NCI-H1092 treated with DMSO at 0.1 percent for 48 hours (cell line): ENCODE measurements at places on chromosomes 4 and X.

GRCh38 chrX:70825366-70825765 is 83.1 kb downstream of the TEX11 start:
- no peak for DNase-seq

GRCh38 chr4:89682808-89683207 is 154.2 kb downstream of the SNCA start:
- DNase-seq = no peak

GRCh38 chr4:85302756-85303155 is 172.2 kb upstream of the ARHGAP24 start:
- DNase-seq = no peak

- no peak for DNase-seq
Observed at GRCh38 chr4:19403786-19404370, 847.8 kb upstream of the SLIT2 start.

DNA sequence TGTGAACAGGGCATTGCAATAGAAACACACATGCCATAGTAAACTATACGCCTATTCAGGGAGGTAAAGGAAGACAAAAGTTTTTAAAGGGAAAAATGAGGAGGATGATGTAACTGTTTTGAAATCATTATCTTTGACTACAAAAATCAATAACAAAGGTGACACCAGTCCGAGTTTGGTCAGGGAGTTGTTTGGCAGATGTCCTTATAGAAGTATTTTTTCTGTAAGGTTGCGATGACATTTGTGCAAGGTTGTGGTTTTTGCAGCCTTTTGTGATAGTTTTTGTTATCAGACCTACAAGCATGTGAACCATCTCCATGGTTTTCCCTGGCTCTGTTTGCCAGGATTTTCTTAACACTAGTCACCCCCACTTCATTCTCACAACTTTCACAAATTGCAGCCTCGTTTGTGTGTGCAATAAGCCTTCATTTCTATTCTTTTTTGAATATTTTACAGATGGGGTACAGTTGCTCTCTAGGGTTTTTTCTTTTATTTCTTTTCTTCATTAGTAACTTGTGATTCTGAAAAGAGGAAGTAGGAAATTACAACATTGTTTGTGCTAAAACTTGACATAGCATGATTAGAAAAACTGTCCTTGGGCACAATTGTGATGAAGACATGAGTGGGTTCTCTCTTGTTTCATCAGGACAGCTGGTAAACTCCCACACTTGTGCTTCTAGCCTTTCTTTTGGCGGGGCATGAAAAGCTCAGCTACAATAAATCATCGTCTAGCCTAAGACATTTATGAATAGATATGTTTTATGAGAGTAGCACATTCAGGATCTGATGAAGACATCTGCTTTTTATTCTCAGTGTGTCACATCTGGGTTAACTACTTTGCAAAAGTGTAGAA is 60.2 kb upstream of the PNPLA4 start:
- DNase-seq = no peak

DNA sequence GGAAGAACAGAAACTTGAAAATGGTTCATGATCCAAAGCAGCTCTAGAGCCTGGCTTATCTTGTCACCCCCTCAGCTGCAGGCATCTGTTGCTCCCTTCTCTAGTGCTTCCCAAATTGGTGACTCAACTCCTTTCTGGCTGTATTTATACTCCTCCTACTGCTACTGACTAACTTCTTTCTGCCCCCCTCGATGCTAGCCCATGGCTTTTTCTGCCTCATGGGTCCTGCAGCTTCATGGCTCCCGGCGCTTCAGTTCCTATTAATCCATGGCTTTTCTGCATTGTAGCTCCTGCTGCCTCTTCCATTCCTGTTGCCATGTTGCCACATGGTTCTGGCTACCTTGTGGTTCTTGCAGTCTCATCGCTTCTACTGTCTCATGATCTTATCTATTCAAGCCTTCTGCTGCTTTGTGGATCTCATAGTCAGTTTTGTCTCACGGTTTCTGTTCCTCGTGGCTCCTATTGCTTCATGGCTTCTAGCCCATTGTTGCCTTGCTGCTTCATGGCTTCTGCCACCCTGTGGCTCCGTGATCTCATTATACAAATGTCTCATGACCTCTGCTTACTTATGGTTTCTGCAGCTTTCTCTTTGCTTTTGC is 48.1 kb downstream of the SMC1A start:
- DNase-seq = no peak

- DNase-seq = no peak
Observed at GRCh38 chr4:159282944-159283343, 180.1 kb downstream of the RAPGEF2 start.

GRCh38 chrX:12426420-12426819 is 288.1 kb downstream of the FRMPD4 start:
- DNase-seq = no peak
